Neural crest cell (in vitro differentiated cells): ENCODE measurements at places on chromosomes 2 and 18. TPM values are rescaled to one million over a fixed set of nuclear protein-coding genes. Genes with fewer than 3 reads are reported as not detected.

The TTC39C gene
- 23.0 and 23.5 TPM in 2 replicates for total RNA-seq

The ZNF519 gene
- 39.0 and 40.5 TPM in 2 replicates for total RNA-seq

The SERPINB13 gene
- not detected in 2 replicates for total RNA-seq

The KRTCAP3 gene
- 5.5 and 6.9 TPM in 2 replicates for total RNA-seq

The MRPL33 gene
- total RNA-seq = 53.5 and 67.0 TPM in 2 replicates

The CDCA7 gene
- 82.5 and 88.8 TPM in 2 replicates for total RNA-seq

The CACNB4 gene
- total RNA-seq = 6.0 and 6.9 TPM in 2 replicates

The QPCT gene
- not detected in 2 replicates for total RNA-seq

The TCF23 gene
- total RNA-seq = not detected in 2 replicates

The DIS3L2 gene
- 47.2 and 51.9 TPM in 2 replicates for total RNA-seq

The ERICH2 gene
- not detected in 2 replicates for total RNA-seq

The MAP3K2 gene
- 31.5 and 35.1 TPM in 2 replicates for total RNA-seq
